Activated naive CD4-positive, alpha-beta T cell (primary cell): ENCODE measurements at places on chromosomes 6 and 20.

DNA sequence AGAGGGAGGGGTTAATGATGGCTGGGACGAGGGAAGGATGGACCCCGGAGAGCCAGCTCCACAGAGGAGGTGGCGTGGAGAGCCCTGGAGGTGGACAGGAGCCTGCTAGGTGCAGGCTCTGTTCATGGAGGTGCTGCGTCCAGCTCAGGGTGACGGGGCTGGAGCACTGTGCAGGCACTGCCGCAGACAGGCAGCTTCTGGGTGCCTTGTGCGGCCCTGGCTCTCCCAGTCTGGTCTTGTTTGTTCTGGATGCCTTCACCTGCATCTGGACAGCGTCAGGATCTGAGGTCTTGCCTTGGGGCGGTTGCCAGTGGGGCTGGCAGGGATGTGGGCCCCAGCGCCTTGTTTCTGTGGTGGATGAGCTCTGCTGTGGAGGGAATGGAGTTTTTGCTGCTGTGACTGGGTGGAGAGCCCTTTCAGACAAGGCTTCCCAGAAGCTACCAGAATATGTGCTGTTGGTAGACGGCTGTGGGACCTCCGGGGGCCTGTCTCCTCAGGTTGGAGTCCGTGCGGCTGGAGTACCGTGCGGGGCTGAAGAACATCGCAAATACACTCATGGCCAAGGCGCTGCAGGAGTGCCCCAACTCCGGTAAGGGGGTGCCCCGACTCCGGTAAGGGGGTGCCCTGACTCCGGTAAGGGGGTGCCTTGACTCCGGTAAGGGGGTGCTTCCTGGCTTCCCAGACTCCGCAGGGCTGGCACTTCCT is 7.8 kb upstream of the C20orf204 start:
- no peak for DNase-seq

- DNase-seq: no peak
Measured at GRCh38 chr20:1618954-1619540, 762 bp downstream of the SIRPB1 start.

DNA sequence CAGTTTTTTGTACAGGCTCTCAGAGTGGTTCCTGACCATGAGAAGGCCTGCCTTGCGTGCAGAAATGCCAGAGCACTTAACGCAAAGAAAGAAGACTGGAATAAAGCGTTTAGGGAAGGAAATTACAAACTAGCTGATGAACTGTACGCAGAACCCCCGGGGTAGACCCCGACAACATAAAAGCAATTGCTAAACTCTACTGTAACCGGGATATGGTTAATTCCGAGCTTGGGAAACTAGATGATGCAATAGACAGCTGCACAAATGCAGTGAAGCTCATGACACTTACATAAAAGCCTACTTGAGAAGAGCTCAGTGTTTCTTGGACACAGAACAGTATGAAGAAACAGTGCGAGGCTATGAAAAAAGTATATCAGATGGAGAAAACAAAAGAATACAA is 35.7 kb downstream of the CITED2 start:
- no peak for DNase-seq

DNA sequence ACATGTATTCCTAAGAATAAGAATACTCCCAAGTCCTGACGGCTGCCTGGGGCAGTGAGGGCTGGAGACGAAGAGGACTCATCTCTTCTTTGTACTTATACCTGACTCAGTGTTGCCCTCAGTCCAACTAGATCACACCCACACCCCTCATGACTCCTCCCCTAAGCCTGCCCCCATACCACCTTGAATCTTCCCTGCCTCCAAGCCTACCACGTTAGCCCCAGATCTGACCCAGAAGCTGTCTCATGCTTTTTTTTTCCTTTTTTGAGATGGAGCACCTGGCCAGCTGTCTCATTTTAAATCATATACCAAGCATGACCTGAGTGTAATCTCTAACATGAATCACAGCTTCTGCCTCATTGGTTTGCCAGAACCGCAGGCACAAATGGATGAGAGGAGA is 45.2 kb downstream of the MUC22 start:
- no peak for DNase-seq
